ENCODE measurements at places on chromosomes 2 and 18.
A peak's percentile ranks its signal among the peaks of the same experiment; 100 is the strongest.

GRCh38 chr2:102000813-102001766, 9.3 kb downstream of the IL1R2 start:
- DNase-seq: no peak

- DNase-seq: peak; percentile 38
Observed at GRCh38 chr2:238895891-238896600, 48.2 kb downstream of the TWIST2 start.

DNA sequence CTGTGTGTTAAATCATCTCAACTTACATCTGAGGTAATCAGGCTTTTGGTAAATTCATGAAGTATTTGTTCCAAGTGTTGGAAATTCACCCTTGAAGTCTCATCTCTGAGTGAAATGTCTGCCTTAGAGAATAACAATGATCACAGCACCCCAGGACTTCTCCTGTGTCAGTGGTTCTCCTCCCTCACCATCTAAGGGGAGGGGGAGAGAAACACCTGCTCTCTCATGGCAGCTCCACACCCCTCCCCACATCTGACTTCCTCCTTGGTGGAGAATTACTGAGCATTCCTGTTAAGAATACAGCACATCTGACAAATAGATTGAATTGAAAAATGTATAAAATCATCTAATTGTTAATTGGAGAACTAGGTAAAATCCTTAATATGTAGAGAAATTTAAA, 532.1 kb downstream of the RNF144A start:
- DNase-seq: no peak

DNA sequence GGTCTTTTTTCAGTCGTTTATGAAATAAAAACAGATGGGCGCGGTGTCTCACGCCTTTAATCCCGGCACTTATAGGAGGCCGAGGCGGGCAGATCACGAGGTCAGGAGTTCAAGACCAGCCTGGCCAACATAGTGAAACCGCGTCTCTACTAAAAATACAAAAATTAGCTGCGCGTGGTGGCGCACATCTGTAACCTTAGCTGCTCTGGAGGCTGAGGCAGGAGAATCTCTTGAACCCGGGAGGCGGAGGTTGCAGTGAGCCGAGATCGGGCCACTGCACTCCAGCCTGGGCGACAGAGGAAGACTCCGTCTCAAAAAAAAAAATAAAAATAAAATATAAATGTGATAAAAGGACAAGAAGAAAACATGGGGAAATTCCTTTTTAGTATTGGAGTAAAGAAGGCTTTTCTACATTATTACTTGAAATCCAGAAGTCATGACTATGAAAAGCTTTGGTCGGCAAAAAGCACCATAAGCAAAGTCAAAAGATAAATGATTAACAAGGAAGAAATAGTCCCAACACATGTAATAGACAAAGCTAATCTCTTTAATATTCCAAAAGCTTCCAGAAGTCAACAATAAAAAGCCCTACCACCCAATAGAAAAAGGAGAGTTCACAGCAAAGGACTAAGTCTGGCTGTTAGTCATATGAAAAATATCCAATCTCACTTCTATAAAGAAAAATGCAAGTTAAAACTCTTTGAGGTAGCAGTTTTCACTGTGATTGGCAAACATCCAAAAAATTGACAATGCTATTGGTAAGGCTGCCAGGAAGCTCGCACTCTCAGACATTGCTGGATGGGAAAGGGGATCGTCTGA, 1.4 kb upstream of the FAM168B start:
- DNase-seq: no peak

- DNase-seq: no peak
Observed at GRCh38 chr2:12014088-12014960, 267.9 kb downstream of the LPIN1 start.

DNA sequence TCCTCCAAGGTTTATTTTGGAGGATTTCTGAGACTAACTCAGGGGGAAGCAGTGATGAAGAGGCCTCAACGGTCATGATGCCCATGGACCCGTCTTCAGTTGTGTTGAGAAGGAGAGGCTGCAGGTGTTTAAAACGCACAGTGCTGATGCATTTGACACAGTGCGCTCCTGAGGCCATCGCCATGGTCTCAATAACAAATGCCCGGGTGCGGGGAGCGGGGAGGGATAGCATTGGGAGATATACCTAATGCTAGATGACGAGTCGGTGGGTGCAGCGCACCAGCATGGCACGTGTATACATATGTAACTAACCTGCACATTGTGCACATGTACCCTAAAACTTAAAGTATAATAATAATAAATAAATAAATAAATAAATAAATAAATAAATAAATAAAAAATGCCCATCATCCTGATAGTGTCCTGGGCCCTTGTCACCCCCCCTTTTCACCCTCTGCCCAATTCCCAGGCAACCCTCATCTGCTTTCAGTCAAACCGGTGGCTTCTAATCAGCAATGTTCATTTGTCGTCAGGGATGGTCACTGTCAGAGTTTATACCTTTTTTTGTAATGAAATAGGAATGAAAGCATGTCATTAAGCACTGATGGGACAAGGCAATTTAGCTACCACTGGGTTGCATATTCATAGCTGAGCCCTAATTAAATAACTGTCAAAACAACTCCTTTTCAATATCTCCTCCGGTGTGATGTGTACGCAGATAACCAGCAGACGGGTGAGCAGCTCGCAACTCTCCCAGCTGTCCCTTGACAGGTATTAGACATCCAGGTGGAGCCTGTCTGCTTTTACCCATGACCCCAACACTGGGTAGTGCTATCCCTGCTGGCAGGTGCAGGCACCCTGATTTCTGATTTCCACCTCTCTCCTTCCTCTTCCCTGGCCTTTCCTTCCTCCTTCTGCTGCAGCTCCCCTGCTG, 95.9 kb downstream of the KCNF1 start:
- no peak for DNase-seq

DNA sequence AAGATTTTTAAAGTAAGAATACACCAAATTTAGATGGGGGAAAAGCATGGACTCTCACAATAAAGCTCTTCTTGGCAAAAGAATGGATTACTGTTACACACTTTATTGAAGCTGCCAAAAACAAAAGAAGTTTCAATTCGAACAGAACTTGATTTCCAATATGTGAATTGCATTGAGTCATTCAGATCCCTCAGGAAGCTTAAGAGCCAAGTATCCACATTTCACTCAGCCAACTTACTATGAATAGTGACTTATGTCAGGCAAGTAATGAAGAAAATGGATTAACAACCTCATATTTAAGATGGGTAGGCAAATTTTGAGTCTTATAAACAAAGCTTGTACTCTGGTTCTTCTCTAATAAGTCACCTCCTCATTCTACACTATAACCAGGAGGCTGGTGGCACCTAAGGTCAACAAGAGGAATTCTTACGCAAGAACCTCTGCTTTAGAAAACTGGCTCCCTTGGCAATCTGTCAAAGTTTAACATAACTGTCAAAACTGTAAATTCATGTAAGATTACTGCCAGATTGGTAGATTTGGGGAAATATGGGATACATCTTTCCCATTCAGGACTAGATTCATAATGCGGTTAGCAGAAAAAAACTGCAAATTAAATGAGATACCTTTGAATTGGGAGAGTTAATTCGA, 6.0 kb downstream of the HADHA start:
- DNase-seq: no peak

GRCh38 chr2:9979977-9980376, 28.5 kb downstream of the GRHL1 start:
- no peak for DNase-seq
